NCI-H460 (cell line): ENCODE measurements at places on chromosomes 16 and 17.

DNA sequence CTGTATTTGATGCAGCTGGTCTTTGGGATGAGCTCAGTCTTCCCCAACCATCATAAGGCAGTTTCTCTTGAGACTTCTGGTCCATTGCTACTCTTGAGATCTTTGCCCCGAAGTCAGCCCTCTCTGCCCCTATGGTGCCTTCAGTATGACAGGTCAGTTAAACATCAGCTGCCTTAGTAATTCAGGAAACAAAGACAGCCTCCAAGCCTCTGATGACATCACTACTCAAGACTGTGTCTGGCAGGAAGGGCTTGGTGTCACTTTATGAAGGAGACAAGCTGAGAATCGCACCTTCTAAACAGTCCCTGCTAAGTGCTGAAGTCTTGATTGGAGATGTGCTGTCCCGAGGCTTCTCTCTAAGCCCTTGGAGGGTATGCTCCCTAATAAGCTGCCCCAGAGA, 104.9 kb upstream of the TBX2 start:
- peak; percentile 26 for DNase-seq

DNA sequence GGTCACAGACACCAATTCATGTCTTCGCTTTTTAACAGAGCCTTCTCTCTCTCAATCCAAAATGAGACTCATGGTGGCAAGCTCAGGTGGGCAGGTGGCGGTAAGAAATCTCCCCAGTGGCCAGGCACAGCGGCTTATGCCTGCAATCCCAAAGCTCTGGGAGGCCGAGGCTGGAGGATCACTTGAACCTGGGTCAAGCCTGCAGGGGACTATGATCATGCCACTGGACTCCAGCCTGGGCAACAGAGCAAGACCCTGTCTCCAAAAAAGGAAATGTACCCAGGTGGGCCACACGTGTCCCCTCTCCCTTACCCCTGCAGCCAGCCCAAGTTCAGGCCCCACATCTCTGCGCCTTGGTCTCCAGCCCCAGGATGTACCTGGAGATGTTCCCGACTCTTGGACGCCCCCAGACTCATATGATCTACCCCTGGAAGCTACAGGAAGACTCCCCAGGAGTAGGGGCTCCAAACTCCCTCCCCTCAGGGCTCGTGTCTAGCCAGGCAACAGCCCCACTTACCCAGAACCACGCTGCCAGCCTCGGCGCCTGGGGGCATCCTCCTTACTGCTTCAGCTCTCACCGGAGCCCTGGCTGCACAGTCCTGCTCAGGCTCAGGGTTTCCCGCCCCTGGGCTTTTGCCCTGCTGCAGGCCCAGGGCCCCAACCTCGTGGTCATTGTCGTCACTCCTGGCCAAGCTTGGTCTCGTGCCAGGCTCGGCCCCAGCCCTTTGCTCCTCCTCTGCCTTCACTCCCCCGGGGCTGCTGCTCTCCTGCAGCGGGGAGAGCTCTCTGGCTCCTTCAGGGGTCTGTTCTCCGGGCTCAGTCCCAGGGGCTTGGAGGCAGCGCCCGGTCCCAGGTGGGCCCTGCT, 16.2 kb downstream of the MYLK3 start:
- DNase-seq: no peak

GRCh38 chr17:17416400-17417360, 60.1 kb upstream of the MED9 start:
- DNase-seq: peak; percentile 59

DNA sequence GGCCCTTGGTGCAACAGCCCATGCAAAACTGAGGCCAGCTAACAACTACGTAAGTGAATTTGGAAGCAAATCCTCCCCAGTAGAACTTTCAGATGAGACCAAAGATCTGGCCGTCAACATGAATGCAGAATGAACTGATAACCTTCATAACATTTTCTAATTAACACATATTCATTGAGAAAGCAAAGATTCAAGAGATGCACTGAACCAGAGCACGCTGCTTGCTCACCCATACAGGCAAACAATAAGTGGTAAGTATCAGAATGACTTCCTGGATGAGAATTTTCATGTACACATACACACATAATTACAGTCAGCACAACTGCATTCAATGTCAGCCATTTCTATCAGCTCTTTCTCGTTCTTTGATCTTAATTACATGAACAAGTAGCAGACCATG, 30.6 kb downstream of the XYLT1 start:
- no peak for DNase-seq

DNA sequence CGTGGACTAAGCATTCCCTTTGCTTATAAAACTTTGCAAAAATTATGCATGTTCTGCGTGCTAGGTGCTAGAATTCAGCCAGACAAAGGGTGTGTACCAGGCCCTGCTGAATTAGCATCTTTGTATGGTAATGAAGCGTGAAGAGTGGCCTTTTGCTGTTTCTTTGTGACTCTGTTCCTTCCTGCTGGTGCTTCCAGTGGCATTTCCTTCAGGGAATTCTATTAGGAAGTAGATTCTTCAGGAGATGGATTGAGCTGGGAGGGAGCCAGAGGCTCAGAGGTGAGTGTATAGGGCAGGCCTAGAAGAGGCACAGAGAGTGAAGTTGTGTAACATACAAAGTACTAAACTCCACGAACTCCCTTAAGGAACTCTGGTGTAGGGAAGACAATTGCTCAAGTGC, 73.9 kb upstream of the ASIC2 start:
- DNase-seq: no peak

- no peak for DNase-seq
Observed at GRCh38 chr17:79927136-79927661, 88.0 kb upstream of the CBX4 start.

GRCh38 chr17:57086069-57086930, 1.3 kb downstream of the AKAP1 start:
- no peak for DNase-seq

DNA sequence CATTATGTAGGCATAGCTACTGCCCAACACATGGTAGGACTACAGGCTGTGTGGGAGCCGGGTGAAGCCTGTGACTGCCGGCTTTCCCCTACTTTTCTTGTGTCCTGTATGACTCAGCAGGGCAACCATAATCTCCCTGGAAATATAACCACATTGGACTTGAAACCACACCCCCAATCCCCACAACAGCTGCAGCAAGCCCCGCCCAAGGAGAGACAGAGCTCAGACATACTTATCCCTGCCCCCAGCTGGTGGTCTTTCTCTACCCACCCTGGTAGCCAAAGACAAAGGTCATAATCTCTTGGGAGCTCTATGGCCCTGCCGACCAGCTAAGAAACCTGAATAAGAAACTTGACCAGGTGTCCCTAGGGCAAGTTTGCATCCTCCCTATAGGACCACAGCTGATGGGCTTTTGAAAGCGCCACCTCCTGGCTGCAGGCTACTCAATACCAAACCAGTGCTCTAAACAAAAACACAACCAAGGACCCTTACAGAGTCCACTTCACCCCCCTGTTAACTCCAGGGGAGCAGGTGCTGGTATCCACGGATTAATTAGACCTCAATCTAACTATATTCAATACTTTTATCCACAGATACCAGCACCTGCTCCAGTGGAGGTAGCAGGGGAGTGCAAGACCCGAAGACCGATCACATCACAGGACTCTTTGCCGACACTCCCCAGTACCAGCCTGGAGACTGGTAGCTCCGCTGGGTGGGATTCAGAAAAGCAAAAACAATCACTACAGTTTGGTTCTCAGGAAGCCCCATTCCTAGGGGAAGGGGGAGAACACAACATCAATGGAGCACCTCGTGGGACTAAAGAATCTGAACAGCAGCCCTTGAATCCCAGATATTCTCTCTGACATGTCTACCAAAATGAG, 91.2 kb downstream of the IRX5 start:
- DNase-seq: peak; percentile 54

DNA sequence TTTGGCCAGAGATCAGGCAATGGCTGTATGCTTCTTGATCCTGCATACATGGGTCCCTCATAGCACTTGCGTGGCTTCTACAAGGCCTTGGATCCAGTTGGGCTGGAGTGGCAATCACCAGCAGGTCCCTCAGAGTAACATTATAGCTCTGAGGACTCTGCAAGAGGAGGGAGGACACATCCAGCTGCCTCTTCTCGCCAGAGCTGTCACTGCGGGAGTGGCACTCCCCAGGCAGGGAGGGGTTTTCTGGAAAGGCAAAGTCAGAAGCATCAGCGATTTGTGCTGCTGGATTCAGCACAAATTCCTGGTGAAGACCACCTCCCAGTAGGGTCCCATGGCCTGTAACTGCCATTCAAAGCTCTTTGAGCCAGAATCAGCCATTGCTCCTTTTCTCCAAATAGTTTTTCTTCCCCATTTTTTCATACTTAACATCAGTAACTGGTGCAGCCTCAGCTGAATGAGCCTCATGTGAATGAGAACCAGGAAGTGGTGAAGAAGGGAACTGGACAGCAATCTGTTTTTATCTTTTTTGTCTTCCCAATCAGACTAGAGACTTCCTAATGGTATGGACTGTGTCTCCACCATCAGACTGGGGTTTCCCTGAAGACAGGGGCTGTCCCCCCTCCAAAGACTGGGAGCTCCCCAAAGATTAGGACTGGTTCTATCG, 40.6 kb upstream of the HOXB13 start:
- DNase-seq: no peak

DNA sequence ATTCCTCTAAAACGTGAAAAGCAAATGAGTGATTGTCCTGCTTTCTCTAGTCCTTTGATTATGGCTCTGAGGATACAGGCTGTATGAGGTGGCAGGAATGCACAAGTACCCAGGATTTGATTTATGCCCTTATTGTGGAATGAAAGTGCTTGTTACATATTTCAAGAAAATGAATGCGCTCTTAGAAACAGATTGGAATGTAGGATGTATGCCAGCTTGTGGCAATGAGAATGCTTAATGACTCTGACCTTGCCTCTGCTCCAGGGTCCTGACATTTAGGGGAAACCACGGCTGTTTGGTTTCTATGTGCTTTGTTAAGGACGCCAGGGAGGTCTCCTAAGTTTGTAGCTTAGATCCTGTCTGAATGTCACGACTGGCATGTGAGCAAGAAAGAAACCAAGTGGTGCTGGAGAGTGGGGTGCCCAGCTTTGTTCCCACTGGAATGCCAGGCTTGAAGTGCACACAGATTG, 22.0 kb downstream of the PRCD start:
- no peak for DNase-seq

GRCh38 chr17:50311483-50311882, 34.4 kb upstream of the XYLT2 start:
- DNase-seq: no peak

DNA sequence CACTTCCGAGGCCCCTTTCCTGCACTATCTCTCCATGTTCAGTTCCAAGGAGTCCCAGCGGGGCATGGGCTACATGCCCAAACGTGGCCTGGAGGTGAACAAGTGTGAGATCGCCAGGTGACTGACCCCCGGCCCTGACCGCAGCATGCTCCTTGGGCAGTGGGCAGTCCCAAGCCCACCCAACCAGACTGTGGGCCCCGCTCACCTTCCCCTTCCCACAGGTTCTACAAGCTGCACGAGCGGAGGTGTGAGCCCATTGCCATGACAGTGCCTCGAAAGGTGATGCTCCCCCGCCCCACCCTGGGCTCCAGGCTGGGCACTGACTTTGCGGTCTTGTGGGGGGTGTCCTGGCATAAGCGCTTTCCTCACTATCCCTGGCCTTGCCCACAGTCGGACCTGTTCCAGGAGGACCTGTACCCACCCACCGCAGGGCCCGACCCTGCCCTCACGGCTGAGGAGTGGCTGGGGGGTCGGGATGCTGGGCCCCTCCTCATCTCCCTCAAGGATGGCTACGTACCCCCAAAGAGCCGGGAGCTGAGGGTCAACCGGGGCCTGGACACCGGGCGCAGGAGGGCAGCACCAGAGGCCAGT, 4.7 kb downstream of the CORO1A start:
- DNase-seq: no peak

DNA sequence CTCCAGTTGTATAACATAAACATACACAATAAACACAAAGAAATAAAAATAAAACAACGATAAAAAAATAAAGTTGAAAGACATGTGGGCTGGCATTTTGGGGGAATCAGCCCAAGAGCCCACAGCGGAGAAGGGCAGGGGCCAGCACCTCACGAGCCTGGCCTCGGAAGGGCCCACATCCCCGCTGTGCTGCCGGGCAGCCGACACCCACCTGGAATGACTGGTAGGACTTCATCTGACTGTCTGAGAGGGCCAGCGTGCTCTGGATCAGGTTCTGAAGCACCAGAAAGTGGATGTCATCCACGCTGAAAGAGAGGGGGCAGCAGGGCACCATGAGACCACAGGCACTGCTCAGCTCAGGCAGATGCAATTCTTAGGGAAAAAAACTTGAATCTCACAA, 73.5 kb downstream of the GTF3C1 start:
- no peak for DNase-seq

DNA sequence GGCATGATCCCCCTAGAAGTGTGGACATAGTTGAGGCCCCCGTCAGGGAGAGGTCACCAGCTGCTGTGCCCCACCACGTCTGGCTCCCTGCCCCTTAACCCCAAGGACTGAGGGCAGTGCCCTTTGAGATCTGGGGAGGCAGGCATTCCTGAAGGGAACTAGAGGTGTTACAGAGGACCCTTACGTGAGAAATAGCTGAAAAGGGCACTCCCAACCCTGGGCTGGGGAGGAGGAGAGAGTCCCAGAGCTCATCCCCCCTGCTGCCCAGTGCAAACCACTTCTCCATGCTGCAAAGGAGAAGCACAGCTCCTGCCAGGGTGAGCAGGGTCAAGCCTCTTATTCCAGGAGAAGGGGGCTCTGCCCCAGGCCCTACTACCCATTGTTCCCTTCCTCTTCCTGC, 10.3 kb upstream of the MINK1 start:
- DNase-seq: no peak

GRCh38 chr16:89001117-89002027, 24.4 kb upstream of the CBFA2T3 start:
- no peak for DNase-seq

DNA sequence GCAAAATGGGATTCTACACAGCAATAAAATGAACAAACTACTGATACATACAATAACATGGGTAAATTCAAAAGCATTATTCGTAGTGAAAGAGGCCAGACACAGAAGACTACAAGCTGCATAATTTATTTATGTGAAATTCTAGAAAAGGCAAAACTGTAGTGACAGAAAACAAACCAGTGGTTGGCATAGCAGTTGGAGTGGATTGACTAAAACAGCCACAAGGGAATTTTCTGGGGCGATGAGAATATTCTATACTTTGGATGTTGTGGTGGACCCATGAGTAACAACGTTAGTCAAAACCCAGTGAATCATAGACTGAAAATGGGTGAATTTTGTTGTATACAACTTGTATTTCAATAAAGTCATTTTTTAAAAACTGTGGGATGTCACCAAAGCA, 63.2 kb upstream of the RPL38 start:
- no peak for DNase-seq
